ENCODE measurements at places on chromosomes 4 and X.

- no peak for DNase-seq
Measured at GRCh38 chr4:30945586-30945985, 225.4 kb downstream of the PCDH7 start.

DNA sequence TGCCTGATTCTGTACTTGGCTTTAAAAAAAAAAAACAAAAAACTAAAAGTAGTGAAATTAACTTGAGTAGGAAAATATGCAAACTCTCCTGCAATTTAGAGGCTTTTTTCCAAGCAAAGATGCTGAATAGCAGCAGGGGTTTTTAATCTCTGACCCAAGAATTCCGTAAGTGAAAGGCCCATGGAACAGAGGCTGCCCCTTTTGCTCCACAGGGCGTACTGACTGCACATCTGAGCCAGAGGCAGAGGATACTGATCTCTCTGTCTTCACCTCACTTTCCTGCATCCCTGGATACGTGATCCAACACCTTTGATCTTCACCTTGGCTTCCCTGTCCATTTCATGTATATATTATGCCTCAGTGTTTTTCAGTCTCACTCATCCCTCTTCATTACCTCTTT is 3.9 kb downstream of the FAM149A start:
- DNase-seq: no peak

DNA sequence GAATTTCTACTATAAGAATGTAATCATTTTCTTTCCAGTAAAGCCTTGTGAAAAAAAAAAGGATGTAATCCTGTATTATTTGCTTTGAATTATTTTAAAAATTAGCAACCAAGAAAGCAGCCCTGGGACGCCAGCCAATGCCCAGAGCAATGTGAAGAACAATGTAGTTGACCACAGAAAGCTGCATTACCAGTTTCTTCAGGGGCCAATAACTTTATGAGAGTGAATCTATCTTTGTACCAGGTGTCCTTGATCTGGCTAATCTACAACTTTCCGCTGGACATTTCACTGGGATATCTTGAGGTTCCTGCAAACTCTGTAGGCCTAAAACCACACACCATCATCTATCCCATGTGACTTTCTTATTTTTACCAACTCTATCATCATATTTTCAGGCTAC is 7.6 kb upstream of the KLHL2 start:
- DNase-seq: no peak

DNA sequence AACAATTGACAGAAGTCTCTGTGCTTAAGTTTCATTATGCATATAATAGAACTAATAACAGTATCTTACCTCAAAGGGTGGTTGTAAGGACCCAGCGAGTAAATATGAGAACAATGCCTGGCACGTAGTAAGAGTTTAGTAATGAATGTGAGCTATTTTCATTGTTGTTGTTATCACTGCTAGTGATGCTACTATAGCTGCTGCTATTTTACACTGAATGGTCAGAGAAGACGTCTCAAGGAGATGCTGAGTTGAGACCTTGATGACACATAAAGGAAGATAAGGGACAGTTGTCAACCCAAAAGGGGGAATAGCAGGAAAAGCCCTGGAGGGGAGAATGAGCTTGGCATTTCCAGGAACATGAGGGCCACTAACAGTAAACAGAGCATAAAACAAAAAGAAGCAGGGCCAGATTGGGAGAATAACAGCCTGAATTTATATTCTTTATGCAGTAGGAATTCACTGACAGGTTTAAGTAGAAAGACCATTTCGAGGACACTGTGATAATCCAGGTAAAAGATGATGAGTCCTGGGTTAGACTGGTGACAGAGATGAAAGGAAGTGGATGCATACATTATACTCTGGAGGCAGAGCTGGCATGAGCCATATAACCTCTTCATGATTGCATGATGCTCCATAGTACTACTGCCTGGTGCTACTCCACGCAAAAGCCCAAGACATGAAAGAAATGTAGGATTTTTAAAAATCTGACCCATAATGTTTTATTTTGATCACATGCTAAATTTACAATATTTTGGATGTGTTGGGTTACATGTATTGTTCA is 23.1 kb downstream of the ATP8A1 start:
- no peak for DNase-seq

DNA sequence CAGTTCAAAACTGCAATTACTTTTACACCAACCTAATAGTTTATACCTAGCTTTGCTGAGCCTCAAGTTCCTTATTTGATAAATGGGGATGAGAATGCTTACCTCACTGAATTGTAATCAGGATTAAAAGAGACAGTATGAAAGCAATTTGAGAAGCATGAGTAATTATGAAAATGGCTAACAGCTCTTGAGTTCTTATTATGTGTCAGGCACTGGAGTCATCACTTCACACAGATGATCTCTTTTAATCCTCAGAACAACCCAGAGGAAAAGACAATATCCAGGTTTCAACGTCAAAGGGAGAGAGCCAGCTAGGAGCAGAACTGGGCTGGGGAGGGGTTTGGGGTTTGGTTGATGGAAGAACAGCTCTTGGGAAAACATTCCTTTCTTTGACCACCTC is 221.0 kb upstream of the NWD2 start:
- no peak for DNase-seq

GRCh38 chr4:173590697-173591096 is 60.7 kb upstream of the HAND2 start:
- DNase-seq: no peak

DNA sequence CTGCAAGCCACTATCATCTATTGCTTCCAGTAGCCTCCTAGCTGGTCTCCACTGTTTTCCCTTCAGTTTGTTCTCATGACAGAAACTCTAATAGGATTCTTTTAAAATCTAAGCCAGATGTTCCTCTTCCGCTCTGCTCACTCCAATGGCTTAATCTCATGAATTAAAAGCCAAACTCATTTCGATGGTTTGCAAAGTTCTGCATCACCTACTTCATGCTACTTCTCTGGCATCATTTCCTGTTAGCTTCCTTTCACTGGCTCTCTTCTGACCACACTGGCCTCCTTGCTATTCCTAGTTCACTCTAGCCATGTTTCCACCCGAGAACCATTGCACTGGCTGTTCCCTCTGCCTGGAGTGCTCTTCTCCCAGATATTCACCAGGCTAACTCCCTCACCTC is 102.0 kb upstream of the LSM6 start:
- DNase-seq: no peak

DNA sequence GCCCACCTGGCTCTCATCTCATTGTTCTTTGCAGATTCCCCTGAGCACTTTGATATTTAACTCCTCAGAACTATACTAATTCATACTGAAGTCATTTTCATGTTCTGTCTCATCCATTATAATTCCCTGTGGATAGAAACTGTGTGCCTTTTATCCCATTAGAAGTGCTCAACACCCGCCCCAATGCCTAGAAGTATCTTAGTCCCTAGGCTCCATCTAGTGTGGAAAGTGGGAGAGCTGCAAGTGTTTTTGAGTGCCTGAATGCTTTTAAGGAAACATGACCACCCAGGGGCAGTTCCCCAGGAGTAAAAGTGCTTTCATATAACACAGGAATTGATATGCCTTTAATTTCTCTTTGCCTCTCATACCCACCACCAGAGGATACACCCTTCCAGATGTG is 117.0 kb downstream of the CHRDL1 start:
- DNase-seq: no peak

GRCh38 chr4:183507925-183508696 is 3.3 kb downstream of the ING2 start:
- DNase-seq: no peak

GRCh38 chr4:31175242-31175910 is 455.2 kb downstream of the PCDH7 start:
- no peak for DNase-seq

GRCh38 chr4:52640808-52641565 is 18.1 kb downstream of the USP46 start:
- DNase-seq: no peak

GRCh38 chr4:78781924-78782323 is 5.8 kb downstream of the BMP2K start:
- no peak for DNase-seq

- DNase-seq: no peak
Measured at GRCh38 chrX:17414027-17414658, 39.1 kb downstream of the NHS start.

DNA sequence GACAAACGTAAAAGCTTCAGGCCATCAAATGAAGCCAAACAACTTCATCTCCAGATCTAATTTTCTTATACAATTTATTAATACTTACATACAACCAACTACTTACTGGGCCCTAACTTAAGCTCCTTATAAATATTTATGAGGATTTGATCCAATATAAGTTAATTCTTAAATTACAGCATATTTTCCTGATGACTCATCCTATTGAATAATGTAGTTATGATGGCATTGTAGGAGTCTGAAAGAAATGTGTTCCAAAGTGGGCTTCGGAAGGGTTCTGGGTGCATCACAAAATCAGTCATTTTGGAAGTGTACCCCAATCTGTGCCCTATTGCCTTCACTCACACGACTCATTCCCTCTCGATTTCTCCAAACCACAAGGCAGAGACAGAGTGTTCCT is 455.1 kb upstream of the CTSO start:
- DNase-seq: no peak

DNA sequence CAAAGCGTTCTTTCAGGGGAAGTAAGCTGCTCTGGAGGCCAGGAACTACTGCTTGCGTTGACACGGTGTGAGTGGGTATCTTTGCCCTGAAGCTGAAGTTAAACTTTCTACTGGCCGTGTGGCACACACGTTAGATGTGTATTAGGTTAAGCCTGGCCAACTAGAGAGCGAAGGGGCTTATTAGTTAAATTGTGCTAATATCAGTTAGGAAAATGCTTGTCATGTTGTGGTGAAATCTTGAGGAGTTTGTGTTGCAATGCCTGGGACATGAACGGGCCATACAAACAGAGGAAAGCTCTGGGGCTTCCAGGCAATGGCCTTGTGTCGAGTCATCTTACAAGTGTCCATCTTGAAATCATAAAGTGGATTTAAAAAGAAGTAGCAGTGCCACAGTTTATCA is 62.6 kb downstream of the NSUN7 start:
- DNase-seq: no peak

GRCh38 chrX:8273451-8273895 is 102.4 kb upstream of the VCX2 start:
- no peak for DNase-seq

- no peak for DNase-seq
Measured at GRCh38 chrX:152850465-152850864, 19.6 kb downstream of the NSDHL start.

GRCh38 chr4:159401226-159401712 is 298.4 kb downstream of the RAPGEF2 start:
- DNase-seq: no peak

DNA sequence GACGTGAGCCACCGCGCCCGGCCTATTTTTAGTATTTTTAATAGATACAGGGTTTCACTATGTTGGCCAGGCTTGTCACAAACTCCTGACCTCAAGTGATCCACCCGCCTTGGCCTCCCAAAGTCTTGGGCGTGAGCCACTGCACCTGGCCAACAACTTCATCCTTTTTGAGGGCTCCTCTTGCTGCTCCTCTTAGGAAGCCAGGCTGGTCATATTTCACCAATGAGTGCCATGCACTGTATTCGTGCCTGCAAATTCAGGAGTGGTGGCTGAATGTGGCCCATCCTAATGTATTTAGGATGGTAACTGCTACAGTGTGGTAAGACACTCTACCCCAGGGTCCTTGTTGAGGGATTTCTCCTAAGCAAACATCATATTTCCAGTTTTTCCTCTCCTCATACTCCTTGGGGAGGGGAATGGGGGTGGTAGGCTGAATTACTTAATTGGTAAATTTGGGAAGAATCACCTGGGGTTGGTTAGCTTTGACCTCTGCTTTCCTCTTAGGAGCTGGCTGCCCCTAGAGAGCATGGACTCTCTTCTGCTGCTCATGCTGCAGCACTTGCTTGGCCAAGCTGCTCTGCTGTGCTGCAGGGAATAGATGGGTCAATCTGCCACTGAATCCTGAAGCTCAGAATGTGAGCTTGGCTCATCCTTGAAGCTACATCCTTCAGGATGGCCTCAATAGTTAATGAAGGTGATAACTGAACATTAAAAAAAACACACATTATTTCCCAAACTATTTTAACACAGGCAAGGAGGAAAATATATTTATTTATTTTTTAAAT is 167.4 kb downstream of the HS3ST1 start:
- DNase-seq: no peak

DNA sequence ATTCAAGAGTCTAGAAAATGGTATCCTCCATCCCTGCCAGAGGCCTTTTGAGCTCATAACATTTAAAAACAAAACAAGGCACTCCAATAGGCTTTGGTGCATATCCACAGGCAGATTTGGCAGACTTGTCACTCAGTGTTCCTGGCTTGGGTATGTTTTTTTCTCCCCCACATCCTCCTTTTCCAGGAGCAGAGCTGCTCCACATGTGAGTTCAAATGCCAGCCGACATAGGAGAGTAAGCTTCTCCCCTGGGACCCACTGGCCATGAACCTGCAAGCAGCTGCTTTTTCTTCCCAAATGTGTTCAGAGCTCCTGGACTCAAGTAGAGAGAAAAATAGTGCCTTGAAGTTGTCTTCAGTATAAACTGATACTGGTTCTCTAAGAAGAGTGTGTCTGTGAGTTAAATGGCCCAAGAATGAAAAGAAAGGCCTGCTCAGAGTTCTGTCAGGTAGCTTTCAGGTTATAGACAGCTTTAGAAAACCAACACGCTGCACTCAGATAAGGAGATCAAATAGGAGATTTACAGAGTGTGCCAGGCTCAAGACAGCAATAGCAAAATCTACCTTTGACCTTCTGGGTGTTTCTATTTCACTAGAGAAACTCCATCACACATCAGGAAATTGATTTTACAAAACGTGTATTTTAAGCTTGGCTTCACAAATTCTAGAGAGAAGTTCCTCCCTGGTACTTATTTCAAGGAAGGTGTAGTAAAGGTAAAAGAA is 162.5 kb upstream of the GALNT7 start:
- no peak for DNase-seq

DNA sequence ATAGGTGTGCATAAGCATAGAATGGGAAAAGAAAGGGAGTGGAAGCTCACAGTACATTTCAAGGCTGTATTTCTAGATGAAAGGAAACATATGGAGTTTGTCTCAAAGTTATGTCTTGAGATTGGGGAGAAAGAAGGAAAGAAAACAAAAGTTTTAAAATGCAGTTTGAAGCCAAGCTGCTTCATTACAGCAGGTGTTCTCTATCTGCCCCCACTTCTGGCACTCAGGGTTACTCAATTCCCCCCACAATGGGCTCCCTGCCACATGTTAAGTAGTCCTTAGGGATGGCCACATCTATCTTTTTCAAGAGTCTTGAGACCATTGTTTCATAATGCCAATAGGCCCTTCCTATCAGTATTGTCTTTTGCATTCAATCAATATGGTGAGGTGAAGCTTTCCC is 367.4 kb upstream of the ANXA10 start:
- no peak for DNase-seq

GRCh38 chrX:118495958-118496762 is 545 bp downstream of the DOCK11 start:
- DNase-seq: no peak

Measured in GM12891 (cell line).